ENCODE measurements at places on chromosomes 5 and 9.

DNA sequence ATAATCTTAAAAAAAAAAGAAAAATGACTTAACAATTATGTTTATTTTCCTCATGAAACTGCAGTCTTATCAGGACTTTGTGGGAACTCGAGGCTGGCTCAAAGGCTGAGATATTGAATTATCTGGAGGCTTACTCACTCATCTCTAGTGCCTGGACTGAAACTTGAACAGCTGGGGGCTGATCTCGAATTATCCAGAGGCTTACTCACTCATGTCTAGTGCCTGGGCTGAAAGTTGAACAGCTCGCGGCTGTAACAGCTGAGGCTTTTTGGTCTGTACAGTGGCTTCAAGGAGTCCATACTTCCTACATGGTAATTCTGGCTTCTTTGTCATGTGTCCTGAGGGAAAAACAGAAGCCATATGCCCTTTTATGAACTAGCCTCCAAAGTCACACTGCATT lies 371.9 kb downstream of the CETN3 start:
- H3K36me3 ChIP-seq, result no peaks in the 10 kb centered on the region
- DNase-seq, result no peak
- H3K4me3 ChIP-seq, result no peak overlapping the region
- H3K27me3 ChIP-seq, result no peaks in the 10 kb centered on the region

GRCh38 chr5:135503871-135504270 lies 31.9 kb downstream of the NEUROG1 start:
- no peaks in the 10 kb centered on the region for H3K4me1 ChIP-seq
- no peaks in the 10 kb centered on the region for H3K36me3 ChIP-seq
- DNase-seq, result no peak
- peaks cover 9% of the 10 kb centered on the region for H3K27me3 ChIP-seq
- no peak overlapping the region for H3K27ac ChIP-seq

GRCh38 chr9:94821098-94821887 lies 94.8 kb downstream of the AOPEP start:
- no peak overlapping the region for H3K27ac ChIP-seq
- no peaks in the 10 kb centered on the region for H3K4me1 ChIP-seq
- H3K27me3 ChIP-seq, result no peaks in the 10 kb centered on the region
- no peak overlapping the region for H3K4me3 ChIP-seq
- H3K36me3 ChIP-seq, result peaks cover 5% of the 10 kb centered on the region

- H3K27ac ChIP-seq, result no peak overlapping the region
- no peaks in the 10 kb centered on the region for H3K36me3 ChIP-seq
- no peak overlapping the region for H3K4me3 ChIP-seq
- no peaks in the 10 kb centered on the region for H3K4me1 ChIP-seq
- DNase-seq, result peak; percentile 18
These were observed 76.2 kb upstream of the PTPN3 start for GRCh38 chr9:109574061-109574882.

DNA sequence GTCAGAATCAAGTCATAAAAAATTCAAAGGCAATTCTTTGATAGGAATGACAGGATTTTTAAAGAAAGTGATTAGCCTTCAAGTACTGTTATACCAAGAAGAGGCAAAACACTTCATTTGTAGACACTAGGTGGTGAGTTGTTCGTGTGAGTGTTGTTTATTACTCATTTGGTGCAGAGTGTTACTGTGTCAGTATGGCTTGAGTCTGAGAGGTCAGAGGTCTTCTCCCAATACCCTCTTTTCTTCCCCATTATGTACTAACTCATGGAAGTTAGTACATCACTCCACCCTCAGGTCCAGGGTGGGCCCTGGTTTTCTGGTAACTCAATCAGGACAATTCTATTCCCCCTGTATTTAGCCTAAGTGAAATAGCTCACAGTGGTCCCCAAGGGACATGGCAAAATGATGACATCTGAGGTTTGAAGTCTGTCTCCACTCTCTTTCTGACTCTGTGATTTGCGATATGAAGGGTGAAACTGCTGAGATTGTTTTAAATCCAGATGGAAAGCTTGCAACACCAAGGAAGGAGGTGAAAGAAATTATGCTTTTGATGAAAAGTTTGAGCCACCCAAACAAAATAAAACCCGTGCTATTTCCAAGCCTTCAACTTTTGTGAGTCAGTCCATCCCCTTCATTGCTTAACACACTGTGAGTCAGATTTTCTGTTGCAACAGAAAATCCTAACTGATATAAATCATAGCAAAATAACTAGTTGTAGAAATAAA lies 56.8 kb downstream of the NUDT12 start:
- H3K27me3 ChIP-seq, result no peaks in the 10 kb centered on the region
- no peak overlapping the region for H3K4me3 ChIP-seq

DNA sequence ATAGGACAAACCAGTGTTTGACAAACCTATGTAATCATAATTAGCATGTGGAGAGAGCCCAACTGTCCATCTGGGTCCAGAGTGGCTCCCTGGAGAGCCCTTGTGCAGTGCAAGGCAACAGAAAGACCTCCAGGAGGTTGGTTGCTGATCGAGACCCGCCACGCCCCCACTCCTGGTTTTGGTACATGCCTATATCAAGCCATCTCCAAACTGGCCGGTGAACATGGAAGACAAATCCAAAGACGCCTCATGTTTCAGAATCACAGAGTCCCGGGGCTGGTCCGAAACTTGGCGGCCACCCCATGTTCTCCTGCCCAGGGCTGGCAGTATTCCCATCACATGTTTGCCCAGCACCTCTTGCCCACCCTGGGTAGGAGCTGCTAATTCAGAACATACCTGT lies 140.2 kb downstream of the PAX5 start:
- H3K4me1 ChIP-seq, result no peaks in the 10 kb centered on the region
- no peaks in the 10 kb centered on the region for H3K27me3 ChIP-seq
- DNase-seq, result no peak

GRCh38 chr5:9148242-9148641 lies 397.6 kb downstream of the SEMA5A start:
- no peak overlapping the region for H3K4me3 ChIP-seq
- H3K4me1 ChIP-seq, result no peaks in the 10 kb centered on the region
- no peak overlapping the region for H3K27ac ChIP-seq

- H3K27me3 ChIP-seq, result no peaks in the 10 kb centered on the region
- H3K27ac ChIP-seq, result no peak overlapping the region
- H3K4me3 ChIP-seq, result no peak overlapping the region
These were observed 421.5 kb downstream of the KIAA0825 start for GRCh38 chr5:94196953-94197352.

- DNase-seq, result no peak
- no peaks in the 10 kb centered on the region for H3K27me3 ChIP-seq
- no peaks in the 10 kb centered on the region for H3K36me3 ChIP-seq
- H3K27ac ChIP-seq, result no peak overlapping the region
- no peaks in the 10 kb centered on the region for H3K4me1 ChIP-seq
- no peak overlapping the region for H3K4me3 ChIP-seq
These were observed 393.7 kb upstream of the PDE4D start for GRCh38 chr5:60287174-60287771.

DNA sequence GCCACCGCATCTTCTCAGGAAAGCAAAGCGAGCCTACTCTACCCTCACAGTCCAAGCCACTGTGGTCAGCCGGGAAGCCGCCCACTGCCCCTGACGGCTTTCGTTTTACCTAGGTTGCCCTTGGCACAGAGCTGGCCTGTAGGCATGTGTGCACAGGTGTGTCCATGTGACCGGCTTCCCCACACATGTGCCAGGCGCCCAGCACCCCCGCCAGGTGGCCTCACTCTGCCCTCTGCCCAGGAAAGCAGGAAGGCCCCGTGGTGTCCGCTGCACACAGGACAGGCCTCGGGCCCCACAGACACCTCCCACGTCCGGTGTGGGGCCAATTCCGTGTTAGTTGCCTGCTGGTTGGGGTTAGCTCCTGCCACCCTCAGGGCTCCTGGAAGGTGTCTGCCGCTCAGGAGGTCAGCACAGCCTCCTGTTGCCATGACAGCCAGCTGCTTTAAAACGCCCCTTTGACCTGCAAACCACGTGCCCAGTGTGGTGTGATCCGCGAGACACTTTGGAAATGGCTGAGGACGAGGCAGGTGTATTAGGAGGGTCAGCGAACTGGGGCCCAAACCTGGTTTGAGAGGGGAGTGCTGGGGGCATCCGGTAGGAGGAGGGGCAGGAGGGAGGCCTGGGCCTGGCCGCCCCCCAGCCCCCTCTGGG lies 28.7 kb downstream of the TPPP start:
- no peak overlapping the region for H3K4me3 ChIP-seq
- H3K4me1 ChIP-seq, result no peaks in the 10 kb centered on the region
- no peak for DNase-seq
- no peaks in the 10 kb centered on the region for H3K27me3 ChIP-seq

- no peak overlapping the region for H3K27ac ChIP-seq
- no peak overlapping the region for H3K4me3 ChIP-seq
- H3K36me3 ChIP-seq, result no peaks in the 10 kb centered on the region
- H3K27me3 ChIP-seq, result no peaks in the 10 kb centered on the region
- no peaks in the 10 kb centered on the region for H3K4me1 ChIP-seq
These were observed 206.6 kb upstream of the RASA1 start for GRCh38 chr5:87061046-87061445.

DNA sequence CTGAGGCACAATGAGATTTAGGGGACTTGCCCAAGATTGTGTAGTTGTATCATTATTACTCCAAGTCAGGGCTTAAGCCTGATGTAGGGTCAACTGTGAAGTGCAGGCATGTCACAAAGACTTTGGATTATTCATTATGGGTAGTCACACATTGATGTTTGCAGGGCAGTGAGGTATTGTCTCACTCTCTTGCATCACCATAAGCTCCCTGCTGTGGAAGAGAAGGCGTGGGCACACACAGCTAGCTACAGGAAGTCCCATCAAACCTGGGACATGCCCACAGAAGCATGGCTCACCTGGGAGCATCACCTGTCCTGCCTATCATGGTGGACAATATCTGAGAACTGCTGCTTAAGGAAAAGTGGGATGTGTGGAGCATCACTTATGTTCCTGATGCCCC lies 42.1 kb downstream of the TMOD1 start:
- DNase-seq, result no peak
- no peaks in the 10 kb centered on the region for H3K4me1 ChIP-seq
- H3K4me3 ChIP-seq, result no peak overlapping the region
- no peak overlapping the region for H3K27ac ChIP-seq

DNA sequence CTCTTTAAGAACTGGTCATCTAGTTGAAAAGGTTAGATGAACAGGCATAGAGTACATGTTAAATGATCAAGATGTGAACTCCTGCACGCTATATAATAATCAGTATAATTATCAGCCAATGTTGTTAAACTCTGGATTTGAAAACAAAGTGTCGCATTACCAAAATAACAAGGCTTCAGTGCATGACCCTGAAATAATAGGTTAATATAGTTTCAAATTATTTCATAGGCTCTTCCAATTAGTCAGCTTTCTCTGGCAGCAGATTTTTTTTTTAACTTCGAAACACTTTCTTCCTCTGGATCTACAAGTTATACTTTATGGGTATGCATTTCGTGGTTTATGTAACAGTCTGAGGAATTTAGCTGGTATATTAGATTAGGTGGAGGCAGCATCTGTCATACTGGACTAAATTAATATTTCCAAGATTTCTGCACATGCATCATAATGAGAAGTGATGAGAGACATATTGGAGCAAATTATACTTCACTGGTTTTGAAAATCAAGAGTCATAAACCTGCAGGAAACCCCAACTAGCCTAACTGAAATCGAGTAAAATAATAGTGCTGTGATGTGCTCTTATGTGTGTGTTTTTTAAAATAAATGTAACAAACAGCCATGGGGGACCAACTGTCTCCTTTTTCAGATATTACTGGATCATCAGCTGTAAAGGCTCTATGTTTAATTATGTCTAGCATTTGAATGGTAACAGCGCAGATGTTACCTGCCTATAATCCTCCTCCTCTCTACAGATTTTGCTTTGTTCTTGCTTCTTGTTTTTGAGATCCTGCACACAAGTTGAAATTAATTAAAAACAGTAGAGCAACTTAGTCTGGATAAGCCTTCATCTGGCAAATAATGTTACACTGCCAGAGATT lies 85.9 kb upstream of the CKMT2 start:
- H3K36me3 ChIP-seq, result no peaks in the 10 kb centered on the region
- no peak overlapping the region for H3K4me3 ChIP-seq
- H3K4me1 ChIP-seq, result no peaks in the 10 kb centered on the region
- DNase-seq, result no peak
- H3K27me3 ChIP-seq, result no peaks in the 10 kb centered on the region
- H3K27ac ChIP-seq, result no peak overlapping the region

DNA sequence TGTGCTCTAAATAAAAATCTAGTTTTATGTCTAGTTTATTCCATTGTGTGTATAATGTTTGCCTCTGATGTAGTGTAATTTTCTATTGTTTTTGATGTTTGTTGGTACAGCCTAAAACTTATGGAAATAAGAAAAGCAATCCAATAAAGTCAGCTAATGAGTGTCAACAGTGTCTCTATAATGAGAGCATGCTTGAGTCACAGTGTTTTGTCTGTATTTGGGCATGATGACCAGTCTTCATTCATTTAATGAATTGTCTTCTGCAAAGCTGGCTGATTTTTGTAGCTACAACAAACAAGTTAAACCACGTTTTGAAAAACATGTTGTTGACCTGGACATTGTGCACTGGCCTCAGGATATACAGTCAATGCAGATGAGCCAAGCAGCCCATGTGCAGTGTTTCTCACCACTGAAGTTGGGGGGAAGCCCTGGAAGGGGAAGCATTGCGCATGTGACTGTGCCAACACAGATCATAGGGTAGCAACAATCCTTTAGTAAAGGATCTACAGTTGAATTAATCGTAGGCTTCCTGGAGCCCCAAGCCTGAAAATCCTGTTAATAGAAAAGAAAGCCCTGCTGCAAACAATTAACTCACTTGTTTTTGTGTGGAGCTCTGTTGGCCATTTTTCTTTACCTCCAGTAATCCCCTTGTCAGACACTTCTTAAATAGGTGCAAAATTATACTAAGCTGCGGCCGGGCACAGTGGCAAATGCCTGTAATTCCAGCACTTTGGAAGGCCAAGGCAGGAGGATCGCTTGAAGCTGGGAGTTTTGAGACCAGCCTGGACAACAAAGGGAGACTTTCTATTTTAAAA lies 88.0 kb downstream of the INIP start:
- H3K4me1 ChIP-seq, result no peaks in the 10 kb centered on the region
- H3K36me3 ChIP-seq, result no peaks in the 10 kb centered on the region

GRCh38 chr9:23538067-23538402 lies 288.0 kb downstream of the ELAVL2 start:
- DNase-seq, result no peak
- no peaks in the 10 kb centered on the region for H3K27me3 ChIP-seq
- H3K4me3 ChIP-seq, result no peak overlapping the region
- no peaks in the 10 kb centered on the region for H3K4me1 ChIP-seq

DNA sequence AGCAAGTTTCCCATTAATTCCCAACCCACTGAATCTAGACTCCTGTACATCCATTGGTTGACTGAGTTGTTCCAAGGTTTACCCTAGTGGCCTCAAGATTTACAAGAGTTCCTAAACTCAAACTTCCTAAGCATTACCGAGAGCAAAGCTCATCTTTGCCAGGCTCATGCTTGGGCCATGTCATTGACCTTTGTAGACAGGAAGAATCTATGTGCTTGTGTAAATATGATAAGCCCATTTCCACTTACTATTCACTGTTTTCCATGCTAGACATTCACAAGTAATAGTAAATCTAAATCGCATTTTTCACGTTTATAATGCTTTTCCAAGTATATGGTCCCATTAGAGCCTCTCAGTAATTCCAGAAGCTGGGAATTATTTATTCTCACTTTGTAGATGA lies 534.5 kb upstream of the CLINT1 start:
- no peak overlapping the region for H3K4me3 ChIP-seq
- H3K4me1 ChIP-seq, result no peaks in the 10 kb centered on the region
